ENCODE measurements at places on chromosomes 3 and 15. TPM values are rescaled to one million over a fixed set of nuclear protein-coding genes. Genes with fewer than 3 reads are reported as not detected.

DNA sequence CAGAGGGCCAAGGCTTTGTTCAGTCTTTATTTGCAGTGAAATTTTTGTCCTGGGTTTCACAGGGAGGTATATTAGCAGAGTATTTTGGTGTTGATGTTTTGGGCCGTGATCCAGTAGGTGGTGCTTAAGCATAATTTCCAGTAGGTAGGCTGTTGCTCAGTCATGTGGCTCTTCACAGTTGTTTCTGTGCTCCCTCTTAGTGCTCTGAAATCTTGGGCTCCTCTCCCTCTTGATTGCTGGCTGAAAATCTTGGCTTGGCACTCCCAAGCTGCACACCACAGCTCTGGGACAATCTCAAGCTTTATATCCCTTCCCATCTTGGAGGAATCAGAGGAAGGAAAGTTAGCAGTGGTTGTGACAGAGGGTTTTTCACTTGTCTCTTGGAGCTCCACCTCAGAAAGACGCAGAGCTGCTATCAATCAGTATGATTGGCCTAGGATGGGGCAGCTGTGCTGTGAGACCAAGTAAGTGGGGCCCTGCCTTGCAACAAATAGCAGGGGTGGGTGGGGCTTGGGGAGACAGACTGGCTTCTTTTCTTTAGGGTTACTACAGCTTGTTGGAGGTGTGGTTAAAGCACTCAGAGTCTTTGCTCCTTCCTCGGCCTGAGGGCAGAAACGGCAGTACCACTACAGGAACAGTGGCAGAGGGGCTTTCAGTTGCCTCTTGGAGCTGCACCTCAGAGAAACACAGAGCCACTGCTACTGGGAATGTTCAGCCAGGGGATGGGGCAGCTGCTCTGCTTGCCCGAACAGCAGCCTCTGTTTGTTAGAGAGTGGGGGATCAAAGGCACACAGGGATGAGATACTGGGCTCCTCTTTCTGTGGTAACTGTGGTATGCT is 627.0 kb downstream of the SI start:
- DNase-seq: no peak

- DNase-seq: peak; percentile 61
These were observed 4.2 kb downstream of the OCA2 start for GRCh38 chr15:28094732-28095521.

POLQ gene
- 2.8 TPM for total RNA-seq

DNA sequence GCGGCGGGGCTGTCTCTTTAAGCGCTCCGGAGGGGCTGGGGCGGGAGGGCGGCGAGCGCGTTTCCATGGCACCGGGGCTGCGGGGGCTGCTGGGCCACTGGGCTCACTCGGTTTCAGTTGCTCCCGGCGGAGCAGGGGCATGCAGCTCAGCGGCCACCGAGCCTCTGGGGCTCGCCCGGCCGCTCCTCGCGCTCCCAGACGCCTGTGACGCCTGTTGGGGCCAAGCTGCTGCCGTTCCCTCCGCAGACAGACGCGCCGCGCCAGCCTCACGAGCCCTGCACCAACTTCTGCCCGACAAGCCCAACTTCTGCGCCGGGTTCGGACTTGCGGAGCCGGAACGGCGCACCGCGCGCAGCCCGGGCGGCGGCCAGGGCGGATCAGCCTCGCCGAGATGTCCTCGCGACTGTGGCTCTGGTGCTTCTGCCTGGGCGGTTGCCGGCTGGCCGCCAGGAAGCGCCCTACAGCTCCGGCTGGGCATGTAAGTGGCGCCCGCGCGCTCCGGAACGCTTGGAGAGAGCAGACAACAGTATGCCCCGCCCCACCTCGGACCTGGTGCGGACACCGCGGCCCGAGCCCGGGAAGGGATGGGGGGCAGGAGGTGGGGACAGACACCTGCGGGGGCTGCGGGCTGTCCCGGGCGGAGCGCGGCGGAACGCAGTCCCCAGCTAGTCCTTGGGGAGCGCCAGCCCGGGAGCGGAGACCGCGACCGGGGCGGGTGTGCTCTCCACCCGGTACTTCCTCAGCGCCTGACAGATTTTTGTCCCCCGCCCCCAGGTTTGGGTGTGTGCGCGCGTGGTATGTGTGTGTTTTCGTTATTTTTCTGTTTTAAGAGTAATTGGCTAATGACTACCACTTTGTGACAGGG is 154.1 kb upstream of the GOLIM4 start:
- DNase-seq: peak; percentile 63

DNA sequence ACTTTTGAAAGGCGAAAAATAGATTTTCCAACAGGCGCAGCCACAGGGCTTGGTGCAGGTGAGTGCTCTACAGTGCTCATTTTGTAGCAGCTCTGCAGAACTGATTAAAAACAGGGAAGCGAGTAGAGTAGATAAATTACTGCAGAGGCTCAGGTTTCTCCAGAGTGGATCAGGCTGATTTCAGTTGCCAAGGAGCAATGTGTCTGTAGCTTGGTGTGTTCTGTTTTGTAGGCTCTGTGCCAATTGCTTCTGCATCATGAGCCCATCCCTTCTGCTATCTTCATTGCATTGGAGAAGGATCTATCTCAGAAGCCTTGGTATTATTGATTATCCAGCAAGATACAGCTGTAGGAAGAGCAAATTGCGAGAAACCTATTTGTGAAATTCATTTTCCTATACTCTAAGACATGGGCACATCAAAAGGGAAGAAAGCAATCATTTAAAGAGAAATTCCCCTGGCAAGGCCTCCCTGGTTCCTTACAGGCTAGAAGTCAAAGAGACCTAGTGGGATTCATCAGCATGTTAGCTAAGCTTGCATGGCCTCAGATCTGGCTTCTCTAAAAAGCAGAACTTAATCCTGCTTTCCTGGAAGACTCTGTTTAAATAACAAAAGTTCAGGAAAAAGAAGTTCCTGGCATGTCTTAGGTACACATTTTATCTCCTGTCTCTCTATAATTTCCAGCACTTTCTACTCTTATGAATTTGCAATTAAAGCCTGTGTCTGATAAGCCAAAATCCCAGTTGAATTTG is 432.4 kb upstream of the ATP10A start:
- DNase-seq: peak; percentile 81

DNA sequence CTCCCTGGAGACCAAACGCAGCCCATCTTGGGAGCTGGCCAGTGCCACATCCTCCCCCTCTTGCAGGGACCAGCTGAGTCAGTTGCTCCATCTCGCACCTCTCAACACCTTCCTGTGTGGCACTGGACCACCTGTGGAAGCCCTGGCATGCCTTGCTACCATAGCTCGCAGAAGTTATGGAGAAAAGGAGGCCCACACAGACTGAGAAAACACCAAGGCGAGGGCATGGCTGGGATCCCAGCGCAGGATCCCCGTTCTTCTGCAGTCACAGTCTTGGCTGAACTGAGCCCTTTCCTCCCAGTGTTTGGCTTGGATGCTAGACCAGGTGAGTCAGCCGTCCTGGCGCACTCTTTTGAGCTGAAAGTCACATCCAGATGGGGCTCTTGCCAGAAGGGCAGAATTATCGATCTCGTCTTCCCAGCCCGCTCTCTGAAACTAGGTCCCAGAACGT is 46.9 kb downstream of the CHRD start:
- no peak for DNase-seq

- DNase-seq: no peak
These were observed 33.3 kb downstream of the PCSK6 start for GRCh38 chr15:101456057-101456739.

GRCh38 chr3:5110337-5110736 is 11.8 kb upstream of the ARL8B start:
- DNase-seq: no peak

DNA sequence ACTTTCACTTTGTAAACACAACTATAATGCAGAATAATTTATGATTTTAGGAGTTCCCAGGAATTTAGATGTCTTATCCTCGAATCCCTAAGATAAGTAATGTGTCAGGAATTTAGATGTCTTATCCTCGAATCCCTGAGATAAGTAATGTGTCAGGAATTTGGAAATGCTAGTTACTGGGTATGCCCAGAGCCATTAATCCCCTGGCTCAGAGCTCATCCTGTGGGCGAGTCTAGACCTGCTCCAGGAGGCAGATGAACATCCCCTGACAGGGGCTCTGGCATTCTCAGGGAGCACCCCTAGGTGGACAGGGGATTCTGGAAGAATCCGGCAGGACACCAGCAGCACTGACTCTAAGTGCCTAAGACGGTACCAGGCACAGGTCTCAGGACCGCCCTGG is 163.3 kb downstream of the ARRDC4 start:
- no peak for DNase-seq

- no peak for DNase-seq
These were observed 33.2 kb downstream of the CAPN3 start for GRCh38 chr15:42392309-42393024.

DNA sequence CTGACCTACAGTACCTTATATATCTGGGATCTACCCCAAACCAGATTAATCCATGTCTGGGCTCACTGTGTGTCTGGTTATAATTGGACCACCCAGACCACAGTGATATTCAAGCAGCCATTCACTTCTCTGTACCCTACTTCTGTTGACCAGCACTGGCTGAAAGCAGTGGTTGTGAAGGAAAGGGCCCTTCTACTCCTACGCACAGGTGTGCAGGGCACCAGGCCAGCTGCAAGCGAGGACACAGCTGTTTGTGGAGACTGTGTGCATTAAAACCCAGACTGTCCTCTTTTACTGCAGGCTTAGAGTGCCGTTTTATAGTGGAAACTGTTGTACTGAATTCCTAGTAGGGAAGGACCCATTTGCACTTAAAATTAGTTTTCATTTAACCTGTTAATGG is 29.5 kb downstream of the CTDSPL start:
- no peak for DNase-seq

GRCh38 chr3:71048948-71049347 is 534.6 kb downstream of the FOXP1 start:
- no peak for DNase-seq

DNA sequence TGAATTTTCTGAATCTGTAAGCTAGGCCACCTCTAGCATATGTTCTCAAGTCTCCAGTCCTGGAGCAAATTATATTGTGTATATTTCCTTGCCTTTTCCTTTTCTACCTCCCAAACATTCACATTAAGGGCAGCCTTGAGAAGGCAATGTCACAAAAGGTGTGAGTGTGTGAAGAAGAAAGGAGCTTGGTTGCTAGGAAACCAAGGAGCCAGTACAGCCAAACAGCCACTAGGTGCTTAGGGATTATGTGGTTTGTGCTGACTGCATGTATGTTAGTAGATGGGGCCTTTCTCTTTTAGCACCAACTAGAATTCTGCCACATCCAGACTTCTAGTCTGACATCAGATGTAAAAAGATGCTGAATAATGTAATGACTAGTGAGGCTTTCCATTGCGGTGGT is 118.8 kb upstream of the DAZL start:
- DNase-seq: peak; percentile 51

SLC12A8 gene
- 4.9 TPM for total RNA-seq

EBLN2 gene
- 8.5 TPM for total RNA-seq

GRCh38 chr3:125437631-125438435 is 62.7 kb upstream of the ZNF148 start:
- peak; percentile 31 for DNase-seq

- no peak for DNase-seq
These were observed 223.2 kb downstream of the MTHFS start for GRCh38 chr15:79673416-79674123.

CYP11A1 gene
- 1.9 TPM for total RNA-seq

SLC28A2 gene
- total RNA-seq: not detected

DNA sequence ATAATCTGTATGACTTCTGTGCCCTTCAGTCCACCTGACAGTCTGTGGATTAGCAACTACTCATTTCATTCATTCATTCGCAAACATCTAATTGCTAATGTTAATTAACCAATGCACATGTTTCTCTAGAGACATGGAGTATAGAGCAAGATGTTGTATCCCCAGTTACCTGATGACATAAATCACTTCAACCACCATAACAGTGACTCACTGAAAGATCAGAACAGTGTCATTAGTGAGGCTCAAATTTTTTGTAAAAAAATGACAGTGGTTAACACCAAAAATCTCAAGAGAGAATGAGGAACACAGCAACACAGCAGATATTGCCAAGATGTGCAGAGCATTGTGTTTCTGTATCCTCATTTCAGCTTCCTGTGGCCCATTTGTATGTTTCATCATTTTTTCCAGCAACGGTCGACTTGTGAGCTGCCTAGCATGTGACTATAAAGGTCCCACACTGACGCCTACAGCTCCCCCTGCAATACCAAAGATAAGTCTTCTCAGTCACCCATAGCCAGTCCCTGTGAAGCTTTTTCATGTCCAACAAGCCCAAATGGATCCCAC is 3.7 kb upstream of the PLD1 start:
- DNase-seq: no peak

- peak; percentile 90 for DNase-seq
These were observed 65.1 kb upstream of the EPHA3 start for GRCh38 chr3:89042236-89042835.

GRCh38 chr3:196981657-196982056 is 13.0 kb upstream of the PIGZ start:
- no peak for DNase-seq

DNA sequence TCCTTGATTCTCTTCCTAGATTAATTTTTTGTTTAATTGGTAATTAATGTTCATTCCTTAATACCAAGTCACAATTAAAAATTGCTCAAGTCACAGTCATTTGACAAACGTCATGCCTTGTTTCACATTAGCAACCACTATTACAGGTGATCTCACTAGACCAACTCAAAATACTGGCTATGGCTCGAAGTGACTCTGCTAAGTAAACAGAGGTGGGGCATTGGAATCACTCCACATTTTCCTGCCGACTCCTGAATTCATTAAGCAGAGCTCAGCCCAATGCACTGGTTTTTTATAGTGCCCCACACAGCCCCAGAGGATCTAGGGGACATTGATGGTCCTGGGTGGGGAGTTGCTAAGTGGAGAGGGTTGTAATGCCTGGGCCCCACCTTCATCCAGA is 201.2 kb upstream of the NSMCE3 start:
- DNase-seq: no peak

RAF1 gene
- total RNA-seq: 113 TPM

DNA sequence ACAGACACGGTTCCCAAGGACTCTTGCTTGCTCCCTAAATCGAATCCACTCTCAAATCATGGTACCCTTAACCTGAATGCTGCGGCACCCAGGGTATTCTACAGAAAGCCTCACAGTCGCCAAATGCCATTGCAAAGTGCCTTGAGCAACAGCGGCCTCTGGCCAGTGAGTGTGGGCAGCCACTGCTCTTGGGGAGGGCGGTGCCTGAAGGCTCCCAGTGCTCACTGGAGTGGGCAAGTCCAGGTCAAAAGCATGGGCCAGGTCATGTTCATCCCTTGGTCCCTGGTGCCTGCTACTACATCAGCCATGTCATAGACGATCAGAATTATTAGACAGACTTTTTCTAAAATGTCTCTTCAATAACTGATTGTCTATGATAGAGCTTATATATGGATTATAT is 82.5 kb downstream of the ADAMTS17 start:
- no peak for DNase-seq
